ENCODE measurements at places on chromosomes 6 and 20. TPM values are rescaled to one million over a fixed set of nuclear protein-coding genes. Genes with fewer than 3 reads are reported as not detected.
A peak's percentile ranks its signal among the peaks of the same experiment; 100 is the strongest.

GRCh38 chr6:91730710-91731109 lies 1143.8 kb upstream of the MAP3K7 start:
- no peak for DNase-seq

- DNase-seq, result peak; percentile 68
These were observed 7.8 kb upstream of the ACSS1 start for GRCh38 chr20:25065625-25066338.

GRCh38 chr20:32518593-32519380 lies 66.3 kb downstream of the NOL4L start:
- peak; percentile 18 for DNase-seq

GRCh38 chr6:8017705-8018104 lies 46.5 kb downstream of the BLOC1S5 start:
- DNase-seq, result no peak

DNA sequence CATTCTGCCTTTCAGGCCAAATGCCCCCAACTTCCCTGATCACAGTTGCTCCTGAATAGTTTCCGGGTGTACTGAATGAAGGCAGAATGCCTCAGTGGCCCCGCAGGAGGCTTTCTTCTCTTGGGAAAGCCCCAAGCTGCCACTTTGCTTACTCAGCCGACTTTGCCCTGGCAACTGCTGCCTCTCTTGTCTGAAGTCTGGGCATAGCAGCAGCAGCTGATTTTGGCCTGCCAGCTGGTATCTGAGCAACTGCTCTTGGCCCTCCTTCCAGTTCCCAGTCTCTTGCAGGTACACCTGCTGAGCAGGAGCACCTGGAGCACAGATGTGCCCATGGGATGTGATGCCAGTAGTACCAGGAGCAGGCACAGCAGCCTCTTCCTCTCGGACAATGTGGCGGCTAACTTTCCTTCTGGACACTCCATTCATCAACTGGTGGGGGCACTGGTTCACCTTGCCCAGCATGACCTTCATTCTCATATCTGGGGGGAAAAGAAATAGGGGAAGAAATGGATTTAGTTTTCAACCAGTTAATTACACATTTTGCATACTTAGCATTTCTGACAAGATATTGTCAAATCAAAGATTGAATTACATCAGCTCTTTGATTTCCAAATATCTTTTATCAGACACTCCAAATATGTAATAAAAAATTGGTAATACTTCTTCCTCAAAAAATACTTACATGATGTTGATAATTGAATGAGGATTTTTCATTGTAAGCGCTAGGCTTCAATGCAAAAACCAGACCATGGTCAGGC lies 468.2 kb downstream of the PKHD1 start:
- DNase-seq, result no peak

Gene NOX3
- total RNA-seq, result not detected

DNA sequence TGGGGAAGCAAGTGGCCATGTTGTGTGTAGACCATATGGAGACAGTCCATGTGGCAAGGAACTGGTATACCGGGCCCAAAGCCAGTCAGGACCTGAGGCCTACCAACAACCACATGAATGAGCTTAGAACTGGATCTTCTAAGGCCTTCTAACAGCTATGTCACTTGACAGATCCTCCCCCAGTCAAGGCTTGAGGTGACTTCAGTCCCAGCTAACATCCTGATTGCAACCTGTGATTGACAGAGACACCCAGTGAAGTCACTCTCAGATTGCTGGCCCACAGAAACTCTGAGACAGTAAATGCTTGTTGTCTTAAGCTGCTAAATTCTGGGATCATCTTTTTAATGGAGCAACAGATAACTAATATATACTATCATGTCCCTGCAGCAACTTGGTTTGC lies 32.9 kb downstream of the AHI1 start:
- no peak for DNase-seq

GRCh38 chr6:8279041-8279805 lies 156.1 kb downstream of the SLC35B3 start:
- DNase-seq, result no peak

DNA sequence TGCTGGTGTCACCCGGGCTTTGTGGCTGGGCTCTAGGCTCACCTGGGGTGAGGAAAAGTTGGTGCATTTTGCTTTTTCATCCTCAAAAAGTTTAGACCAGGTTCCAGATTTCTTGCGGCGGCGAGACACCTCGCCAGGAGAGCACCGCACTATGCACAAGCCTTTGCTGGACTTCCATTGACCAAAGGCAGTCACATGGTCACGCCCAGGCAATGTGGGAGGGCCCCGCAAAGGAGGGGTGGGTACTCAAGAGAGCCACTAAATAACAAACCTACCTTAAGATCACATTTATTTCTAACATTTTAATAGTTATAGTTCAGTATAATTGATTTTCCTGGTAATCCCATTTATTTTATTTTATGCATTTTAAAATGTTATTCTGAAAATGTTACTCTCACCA lies 3.0 kb upstream of the KIF16B start:
- no peak for DNase-seq
